ENCODE measurements at places on chromosomes 11 and 22.

GRCh38 chr22:46193898-46194310 is 43.6 kb downstream of the PPARA start:
- DNase-seq: no peak

DNA sequence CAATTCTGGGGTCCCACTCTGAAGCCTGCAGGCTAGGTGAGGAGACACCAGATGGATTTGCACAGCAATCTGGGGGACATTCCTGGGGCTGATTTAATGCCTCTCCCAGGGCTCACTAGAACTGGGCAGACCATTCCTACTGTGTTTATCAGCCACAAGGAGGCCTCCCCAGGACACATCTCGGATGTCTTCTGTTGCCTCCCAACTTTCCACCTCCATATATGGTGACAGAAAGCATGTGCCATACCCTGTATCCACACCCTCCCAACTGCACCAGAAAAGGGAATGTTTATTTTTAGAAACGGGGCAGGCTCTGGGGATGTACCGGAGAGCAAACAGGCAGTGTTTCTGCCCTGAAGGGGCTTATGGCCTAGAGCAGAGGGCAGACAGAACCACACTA is 181.8 kb downstream of the CSNK2A3 start:
- DNase-seq: no peak

DNA sequence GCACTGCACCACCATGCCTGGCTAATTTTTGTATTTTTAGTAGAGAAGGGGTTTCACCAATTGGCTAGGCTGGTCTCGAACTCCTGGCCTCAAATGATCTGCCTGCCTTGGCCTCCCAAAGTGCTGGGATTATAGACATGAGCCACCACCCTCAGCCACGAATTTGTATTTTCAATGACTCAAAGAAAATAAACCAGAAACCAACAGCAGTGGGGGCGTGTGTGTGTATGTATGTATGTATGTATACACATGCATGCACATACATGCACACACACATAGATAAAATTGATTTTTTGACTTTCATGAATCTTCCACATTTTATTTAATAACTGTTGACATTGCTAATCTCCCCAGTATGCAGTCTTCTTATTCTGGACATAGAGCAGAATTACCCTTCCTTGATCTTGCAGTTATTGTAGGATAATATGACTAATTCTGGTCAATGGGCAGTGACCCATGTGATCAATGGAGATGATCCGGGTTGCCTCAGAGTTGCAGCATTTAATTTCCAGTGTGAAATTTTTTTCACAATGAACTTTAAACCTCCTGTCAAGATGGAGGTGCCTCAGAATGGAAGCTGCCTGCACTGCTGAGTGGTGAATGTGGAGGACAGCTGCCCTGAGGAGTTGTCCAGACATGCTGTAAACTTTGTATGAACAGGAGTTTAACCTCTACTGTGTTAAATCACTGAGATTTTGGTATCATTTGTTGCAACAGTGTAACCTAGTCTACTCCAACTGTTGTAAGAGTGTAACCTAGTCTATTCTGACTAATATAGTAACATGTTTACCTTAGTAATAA is 12.8 kb upstream of the PTPN5 start:
- no peak for DNase-seq

- DNase-seq: no peak
Measured at GRCh38 chr22:28112548-28113043, 193.5 kb upstream of the PITPNB start.

DNA sequence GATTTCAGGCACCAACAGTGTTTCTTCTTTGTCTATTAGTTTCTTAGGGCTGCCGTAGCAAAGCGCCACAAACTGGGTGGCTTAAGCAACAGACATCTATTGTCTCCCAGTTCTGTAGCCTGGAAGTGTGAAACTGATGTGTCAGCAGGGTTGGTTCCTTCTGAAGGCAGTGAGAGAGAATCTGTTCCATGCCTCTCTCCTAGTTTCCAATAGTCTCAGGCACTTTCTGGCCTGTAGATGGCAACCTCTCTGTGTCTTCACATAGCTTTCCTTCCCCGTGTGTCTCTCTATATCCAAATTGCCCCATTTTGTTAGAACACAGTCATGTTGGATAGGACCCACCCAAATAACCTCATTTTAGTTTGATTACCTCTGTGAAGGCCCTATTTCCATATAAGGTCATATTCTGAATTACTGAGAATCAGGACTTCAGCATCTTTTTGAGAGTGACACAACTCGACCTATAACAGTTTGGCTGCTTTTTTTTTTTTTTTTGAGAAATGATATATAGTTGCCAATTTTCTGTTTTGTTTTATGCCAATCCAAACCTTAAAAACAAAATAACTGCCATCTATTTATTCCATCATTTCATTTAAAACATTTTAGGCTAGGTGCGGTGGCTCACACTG is 108.2 kb downstream of the SLC36A4 start:
- no peak for DNase-seq
